ENCODE measurements at places on chromosomes 7 and 10.

DNA sequence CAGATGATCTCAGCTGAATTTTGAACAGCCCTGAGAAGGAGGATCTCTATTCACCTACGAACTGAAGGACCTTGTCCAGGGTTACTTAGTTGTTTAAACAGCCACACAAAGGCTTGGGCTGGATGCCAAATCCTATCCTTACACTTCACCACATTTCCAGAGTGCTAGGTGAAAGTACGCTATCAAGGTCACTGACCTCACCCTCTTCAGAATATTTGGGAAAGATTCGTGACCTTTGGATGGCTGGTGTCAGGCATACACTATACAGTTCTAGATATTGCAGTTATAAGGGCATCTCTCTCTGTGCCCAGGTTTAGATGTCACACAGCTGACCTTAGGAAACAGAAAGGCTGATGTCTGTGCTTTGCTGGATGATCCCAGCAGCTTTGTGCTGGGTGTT lies 61.2 kb upstream of the ABLIM1 start:
- no peak for DNase-seq

DNA sequence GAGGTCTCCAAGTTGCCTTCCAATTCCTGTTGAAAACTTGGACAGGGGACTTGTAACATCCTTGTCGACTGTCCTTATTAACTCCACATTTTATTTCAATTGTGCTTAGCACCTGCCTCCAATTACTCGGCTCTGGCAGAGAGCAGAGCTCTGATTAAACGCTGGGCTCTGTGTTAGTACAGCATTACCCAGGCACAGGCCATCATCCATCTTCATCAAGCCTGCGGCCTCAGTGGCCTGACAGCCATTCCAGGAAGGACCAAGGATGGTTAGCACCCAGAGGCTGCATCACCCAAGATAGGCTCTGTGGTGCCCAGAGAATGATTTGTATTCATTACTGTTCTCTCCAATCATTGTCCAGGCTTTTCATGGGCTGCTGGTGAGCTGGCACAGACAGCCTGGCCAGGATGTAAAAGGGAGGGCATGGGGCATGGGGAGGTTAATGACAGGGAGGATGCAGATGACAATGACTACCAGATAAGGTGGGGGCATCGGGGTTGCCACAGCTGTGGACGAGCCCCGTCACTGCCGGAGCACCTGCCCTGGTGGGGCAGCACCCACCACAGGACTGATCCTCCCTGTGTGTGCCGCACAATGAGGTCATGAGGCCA lies 123.3 kb downstream of the PTPN20 start:
- peak; percentile 45 for DNase-seq

DNA sequence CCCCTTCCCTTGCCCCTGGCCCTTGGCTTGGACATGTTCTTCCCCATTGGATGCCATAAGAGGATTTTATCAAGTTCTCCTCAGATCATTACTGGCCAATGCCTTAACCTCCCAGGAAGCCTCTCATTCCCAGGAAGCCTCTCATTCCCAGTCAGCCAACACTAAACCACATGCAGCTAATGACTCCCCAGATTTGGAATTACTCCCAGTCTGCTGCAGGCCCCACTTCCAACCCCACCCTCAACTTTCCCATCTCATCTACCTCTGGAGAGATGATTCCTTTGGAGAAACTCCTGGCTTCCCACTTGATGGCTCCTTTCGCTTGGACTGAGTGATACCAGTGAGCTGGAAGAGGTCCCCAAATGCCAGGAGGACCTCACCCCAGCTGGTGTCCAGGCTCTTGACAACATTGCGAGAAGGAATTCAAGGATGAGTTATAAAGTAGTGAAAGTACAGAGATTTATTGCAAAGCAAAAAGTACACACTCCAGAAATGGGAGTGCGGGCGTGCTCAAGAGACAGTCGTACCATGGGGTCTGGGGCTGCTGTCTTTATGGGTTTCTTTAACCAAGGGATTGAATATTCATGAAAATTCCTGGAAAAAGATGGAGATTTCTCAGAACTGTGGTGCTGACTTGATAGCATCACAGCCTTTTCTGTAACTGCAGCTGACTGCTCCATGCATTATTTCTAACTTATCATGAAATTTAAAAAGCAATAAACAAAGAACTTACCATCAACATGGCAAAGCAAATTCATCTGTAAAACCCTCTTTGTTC lies 117.2 kb upstream of the ADCY1 start:
- DNase-seq = no peak

DNA sequence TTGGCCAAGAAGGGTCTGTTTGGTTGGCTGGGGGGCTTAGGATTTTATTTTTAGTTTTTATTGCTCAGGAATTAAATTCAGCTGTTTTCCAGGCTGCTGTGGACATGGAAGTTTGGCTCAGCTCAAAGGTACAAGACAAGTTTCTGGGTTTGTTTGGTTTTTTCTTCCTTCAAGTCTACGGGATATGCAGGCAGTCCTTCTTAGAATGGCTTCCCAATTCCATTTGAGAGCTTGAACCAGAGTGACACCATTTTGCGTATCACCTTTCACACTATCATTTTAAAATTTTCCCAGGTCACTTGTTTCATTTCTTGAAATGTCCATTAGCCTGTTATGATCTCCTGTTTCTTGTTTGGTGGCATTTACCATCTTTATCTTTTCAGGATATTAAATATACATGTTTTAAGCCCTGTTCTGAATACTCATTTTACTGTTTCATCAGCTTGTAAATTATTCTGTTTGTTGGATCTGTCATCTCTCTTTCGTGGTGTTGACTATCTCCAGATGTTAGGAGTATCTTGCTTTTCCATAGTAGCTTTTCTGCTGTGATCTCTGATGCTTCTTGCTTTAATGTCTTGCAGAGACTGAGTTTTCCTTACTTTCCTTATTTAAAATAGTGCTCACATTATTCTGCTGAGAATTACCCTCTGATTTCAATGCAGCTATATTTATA lies 9.4 kb upstream of the TMEM168 start:
- no peak for DNase-seq

GRCh38 chr7:152136686-152137085 lies 111.2 kb downstream of the GALNT11 start:
- no peak for DNase-seq

GRCh38 chr7:83478616-83479015 lies 170.3 kb downstream of the SEMA3E start:
- DNase-seq = no peak
